Jurkat, Clone E6-1 (cell line): ENCODE measurements at places on chromosomes 13 and 19.

- no peak for DNase-seq
These were observed 69.2 kb downstream of the TEX26 start for GRCh38 chr13:31001647-31002046.

GRCh38 chr19:4660181-4660791, 9.9 kb downstream of the MYDGF start:
- peak; percentile 26 for DNase-seq

DNA sequence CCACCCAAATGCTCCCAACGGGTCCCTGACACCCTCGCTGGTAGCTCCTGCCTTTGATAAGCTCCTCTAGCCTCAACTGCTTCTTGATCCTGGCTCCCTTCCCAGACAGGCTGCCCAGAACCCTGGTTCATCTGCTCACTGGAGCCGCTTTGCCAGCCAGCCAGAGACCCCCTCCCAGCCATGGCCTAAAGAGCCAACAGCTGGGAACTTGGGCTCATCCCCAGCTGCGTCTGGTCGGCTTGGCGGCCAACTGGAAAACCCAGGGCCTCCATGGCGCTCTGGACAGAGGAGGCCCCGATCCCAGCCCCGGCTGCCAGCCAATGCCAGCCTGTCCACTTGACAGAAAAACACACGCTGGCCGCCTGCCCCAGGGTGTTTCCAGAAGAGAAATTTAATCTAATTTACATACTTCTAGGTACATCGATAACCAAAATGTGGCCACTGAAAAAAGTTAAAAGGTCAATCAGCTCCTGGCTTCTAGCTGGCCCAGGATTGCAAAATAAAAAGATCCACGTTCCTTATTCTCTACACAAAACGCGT, 3.0 kb upstream of the AKAP8L start:
- DNase-seq = no peak

DNA sequence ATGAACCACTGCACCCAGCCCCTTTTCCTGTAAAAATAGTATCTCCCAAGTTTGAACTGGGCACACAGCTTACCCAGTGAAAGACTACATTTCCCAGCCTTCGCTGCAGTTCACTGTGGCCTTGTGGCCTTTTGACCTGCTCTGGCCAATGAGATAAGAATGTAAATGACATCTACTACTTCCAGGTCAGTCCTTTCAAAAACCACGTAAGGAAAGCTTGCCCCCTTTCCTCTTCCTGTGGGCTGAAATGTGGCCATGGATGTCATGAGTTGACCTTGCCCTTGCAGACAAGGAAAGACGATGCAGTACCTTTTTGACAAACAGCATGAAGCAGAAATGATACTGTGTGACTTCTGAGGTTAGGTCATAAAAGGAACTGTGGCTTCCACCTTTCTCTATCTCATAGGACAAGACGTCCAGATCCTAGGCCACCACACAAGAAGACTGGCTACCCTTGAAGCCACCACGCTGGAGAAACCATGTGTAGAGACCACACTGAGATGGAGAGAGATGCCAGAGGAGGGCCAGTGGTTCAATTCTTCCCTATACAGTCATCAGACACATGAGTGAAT, 19.9 kb downstream of the ACER1 start:
- DNase-seq = no peak

DNA sequence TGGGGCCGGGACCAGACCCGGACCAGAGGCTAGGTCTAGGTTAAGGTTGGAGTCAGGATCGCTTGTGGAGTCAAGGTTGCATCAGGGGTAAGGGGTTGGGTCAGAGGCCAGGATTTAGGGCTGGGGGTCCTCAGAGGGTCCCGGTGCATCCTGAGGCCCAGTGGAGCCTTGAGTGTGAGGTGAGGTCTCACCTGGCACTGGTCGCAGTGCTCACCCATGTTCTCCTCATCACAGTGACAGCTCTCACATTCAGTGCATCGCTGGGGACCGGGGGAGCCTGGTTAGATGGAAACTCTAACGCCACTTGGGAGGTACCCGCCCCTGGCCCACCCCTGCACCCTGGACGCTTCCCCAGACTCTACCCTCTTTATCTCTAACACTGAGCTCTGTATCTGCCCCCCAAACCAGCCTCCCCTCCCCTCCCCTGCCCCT, 3.1 kb downstream of the HRC start:
- DNase-seq = no peak

- no peak for DNase-seq
These were observed 35.5 kb upstream of the RXFP2 start for GRCh38 chr13:31703780-31704179.

GRCh38 chr19:55355213-55355821, 798 bp upstream of the COX6B2 start:
- no peak for DNase-seq

DNA sequence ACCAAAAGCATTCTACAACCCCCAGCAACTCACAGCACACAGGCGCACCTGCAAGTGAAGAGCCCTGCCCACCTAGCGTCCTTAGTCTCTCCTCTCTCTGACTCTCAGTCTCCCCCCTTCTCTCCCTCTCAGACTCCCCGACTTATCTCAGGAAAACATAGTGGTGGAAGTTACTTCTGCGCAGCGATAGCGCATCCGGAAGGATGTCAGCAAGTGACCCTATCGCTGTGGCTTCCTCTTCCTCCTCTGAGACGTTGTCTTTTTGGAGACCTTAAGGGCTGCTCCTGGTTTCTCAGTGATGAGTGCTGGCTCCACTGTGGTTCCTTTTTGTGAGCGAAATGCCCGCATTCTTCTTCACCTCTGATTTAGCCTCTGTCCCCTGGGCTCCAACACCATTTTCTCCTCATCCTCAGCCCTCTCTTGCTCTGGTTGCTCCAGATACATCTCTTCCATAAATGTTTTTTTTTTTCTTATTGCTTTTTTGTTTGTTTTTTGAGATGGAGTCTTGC, 1.4 kb upstream of the YIF1B start:
- DNase-seq = no peak

GRCh38 chr13:60617991-60618733, 221.1 kb downstream of the TDRD3 start:
- no peak for DNase-seq

GRCh38 chr19:18906605-18907519, 10.9 kb upstream of the CERS1 start:
- DNase-seq = no peak

- DNase-seq = no peak
These were observed 6.2 kb downstream of the ERVK3-1 start for GRCh38 chr19:58311345-58311865.

- no peak for DNase-seq
These were observed 177.9 kb downstream of the COL4A1 start for GRCh38 chr13:110129076-110129475.

DNA sequence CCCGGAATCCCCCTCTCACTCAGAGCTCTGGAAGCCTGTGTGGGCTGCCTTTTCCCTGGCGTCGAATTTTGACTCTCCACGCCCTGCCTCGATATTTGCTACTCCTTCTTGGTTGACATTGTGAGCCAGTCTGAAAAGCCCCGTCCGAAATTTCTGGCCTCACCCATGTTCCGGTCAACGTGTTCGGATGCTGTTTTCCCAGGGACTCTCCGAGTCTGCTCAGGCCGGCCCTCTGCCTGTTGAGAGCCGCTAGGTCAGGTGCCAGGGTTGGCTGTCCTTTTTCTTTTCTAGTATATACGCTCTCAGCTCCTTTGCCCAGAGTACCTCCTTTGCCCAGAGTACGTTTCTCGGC, 6.8 kb upstream of the DGKH start:
- no peak for DNase-seq

DNA sequence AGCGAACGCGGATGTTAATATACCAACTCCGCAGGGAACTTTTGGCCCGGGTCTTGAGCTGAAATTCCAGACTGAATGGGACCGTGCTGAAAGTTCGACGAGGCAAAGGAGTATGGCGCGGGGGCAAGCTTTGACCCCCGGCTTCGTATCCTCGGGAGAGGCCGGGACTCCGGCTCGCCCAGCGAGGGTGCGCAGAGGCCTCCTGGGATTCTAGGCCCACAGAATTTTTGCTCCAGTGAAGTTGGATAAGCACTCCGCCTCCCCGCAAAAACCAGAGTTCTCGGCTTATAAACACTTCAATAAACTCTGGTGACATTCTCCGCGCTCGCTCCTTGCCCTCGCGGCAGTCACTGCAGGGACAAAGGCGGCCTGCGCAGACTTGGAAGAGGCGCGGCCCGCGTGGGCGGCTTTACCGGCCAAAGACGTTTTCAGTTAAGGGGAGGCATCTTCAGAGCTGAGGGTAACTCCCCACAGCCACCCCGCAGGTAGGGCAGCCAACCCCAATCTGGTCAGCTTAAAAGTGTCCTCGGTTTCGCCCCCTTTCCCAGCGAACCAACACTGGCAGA, 112.6 kb downstream of the KCNRG start:
- DNase-seq = no peak

- no peak for DNase-seq
These were observed 64.8 kb downstream of the ARHGAP35 start for GRCh38 chr19:46925548-46925950.

GRCh38 chr13:40728595-40728994, 42.4 kb downstream of the MRPS31 start:
- no peak for DNase-seq

DNA sequence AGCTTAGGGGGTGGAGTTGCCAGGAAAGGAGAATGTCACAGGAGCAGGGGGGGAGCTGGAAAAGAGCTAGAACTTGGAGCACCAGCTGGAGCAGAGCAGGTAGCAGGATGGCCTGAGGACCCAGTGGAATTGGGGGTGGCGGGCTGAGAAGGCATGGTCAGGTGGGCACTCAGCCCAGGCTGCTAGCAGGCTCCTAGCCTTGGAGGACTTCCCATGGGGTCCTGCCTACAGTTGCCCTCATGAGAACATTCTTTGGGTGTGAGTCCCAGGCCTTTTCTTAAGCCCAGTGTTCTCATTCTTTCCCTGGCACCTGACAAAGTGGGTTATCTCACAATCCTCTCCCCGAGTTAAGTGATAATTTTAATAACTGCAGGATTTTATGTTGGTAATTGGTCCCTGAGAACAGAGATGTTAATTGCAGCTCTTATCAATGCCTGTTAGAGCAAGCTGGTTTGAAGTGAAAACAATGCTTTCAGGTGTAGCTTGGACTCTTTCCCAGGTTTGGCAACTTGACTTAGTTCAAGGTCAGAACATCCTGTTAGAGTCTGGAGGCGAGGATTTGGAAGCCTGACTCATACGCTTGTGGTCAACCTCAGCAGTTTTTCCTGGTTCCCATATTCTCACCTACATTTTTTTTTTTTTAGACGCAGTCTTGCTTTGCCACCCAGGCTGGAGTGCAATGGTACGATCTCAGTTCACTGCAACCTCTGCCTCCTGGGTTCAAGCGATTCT, 18.1 kb upstream of the OLFM4 start:
- DNase-seq = no peak

DNA sequence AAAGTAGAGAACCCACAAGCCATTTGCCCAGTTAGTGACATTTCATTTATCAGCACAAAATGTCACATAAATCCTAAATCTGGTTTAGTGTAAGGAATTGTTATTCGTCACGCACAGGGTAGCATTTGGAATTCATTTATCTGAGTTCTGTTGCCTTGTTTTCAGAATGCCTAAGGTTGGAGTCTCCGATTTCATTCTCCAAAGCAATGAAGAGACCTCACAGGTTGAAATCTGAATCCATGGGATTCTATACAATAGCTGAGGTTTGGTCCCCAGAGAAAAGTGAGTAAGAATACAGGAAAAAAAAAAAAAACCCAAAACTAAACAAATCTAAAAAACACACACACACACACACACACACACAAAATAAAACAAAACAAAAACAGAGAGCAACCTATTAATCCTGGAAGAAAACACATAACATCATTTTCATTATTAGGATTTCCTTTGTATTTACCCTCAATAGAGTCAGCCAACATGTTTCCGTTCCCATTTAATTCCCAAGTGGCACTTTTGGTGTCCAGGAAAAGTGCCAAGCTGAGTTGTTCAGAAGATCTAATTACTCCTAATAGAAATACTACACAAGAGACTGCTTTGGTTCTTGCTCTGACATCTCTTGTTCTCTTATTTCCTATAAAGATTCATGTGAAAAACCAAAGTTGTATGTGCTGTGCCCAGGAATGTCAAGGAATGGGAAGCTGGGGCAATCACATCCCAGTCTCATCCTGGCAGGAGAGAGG, 36.2 kb upstream of the LRCH1 start:
- no peak for DNase-seq

DNA sequence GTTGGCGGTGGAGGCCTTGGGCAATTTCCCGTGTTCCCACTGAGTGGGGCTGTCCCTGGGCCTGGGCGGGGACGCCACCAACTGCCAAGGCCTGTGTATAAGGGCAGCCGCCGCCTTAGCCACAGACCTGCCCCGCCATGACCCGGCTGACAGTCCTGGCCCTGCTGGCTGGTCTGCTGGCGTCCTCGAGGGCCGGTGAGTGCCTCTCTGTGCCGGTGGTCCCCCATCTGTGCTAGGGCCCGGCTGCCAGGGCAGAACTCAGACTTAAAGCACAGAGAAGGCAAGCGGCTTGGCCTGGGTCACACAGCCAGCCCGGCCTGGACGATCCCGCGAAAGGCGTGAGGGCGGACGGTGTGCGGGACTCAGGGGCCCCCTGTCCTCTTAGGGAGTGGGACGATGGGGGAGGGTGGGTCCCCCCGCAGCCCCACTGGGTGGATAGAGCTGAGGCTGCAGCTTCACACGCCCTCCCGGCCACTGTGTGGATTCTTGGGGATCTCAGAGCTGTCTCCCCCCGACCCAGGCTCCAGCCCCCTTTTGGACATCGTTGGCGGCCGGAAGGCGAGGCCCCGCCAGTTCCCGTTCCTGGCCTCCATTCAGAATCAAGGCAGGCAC, at the start of gene AZU1:
TSS of gene AZU1 (plus strand) at position 128 of the 612 bp plus-strand sequence. CDS start at position 138, 10 bp downstream.
- no peak for DNase-seq

GRCh38 chr13:99087954-99088491, 110.2 kb upstream of the DOCK9 start:
- no peak for DNase-seq

GRCh38 chr13:30332456-30333143, 25.2 kb upstream of the KATNAL1 start:
- DNase-seq = no peak

DNA sequence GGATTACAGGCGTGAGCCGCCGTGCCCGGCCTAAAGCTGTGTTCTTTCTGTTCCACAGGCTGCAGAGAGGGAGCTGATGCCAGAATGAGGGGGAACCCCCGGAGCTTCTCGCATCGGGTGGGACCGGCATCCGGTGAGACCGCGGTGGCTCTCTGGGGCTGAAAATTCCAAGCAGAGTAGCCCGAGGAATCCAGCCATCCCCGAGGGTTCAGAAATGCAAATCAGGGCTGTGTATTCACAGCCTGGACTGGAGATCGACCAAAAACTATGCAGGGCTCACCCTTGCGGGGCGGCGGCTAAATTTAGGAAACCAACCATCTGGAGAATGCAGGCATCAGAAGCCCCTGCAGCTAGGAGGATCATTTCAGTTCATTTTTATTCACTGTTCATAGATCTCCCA, 99.2 kb downstream of the GNG7 start:
- DNase-seq = no peak

DNA sequence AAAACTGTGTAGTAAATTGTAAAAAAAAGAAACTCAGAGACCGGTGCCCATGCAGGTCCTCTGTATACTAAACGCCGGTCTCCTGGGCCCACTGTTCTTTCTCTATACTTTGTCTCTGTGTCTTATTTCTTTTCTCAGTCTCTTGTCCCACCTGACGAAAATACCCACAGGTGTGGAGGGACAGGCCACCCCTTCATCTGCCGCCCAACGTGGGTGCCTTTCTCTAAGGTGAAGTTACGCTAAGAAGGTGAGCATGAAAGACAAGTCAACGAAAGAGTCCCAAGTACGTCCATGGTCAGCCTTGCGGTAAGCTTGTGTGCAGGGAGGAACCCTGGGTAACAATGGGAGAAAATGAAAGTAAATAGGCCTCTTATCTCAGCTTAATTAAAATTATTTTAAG, 48.0 kb upstream of the WASF3 start:
- no peak for DNase-seq

GRCh38 chr19:50836543-50837195, 3.3 kb upstream of the KLK15 start:
- no peak for DNase-seq
